ENCODE measurements at places on chromosomes 16 and 17. TPM values are rescaled to one million over a fixed set of nuclear protein-coding genes. Genes with fewer than 3 reads are reported as not detected.

The CORO1A gene
- total RNA-seq, result 1,124 TPM

The TP53TG3F gene
- total RNA-seq, result not detected

The IRX5 gene
- total RNA-seq, result not detected

The FOXN1 gene
- total RNA-seq, result not detected

The ACSM2A gene
- not detected for total RNA-seq

The ATPAF2 gene
- total RNA-seq, result 32.2 TPM

The RASL10B gene
- not detected for total RNA-seq

The CAPNS2 gene
- not detected for total RNA-seq

The PRPSAP1 gene
- 31.2 TPM for total RNA-seq

Data from activated naive CD4-positive, alpha-beta T cell treated with anti-CD3 and anti-CD28 coated beads, Interleukin-2, amount 50 U/mL, for 72 hours (primary cell).